ENCODE measurements at places on chromosomes 1 and 21.
A peak's percentile ranks its signal among the peaks of the same experiment; 100 is the strongest.

DNA sequence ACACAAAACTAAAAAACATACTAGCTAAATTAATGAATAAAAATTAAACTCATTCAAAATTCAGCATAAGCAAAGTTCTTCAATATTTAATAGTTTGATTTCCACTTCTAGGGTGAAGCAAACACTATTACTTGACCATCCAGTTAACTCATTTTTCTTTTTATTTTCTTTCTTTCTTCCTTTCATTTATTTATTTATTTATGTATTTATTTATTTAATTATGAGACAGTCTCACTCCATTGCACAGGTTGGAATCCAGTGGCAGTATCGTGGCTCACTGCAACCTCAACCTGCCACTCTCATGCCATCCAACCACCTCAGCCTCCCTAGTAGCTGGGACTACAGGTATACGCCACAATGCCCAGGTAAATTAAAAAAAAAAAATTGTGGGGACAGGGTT lies 2069.5 kb downstream of the NCAM2 start:
- DNase-seq: no peak

GRCh38 chr1:42940851-42941639 lies 17.6 kb downstream of the SLC2A1 start:
- peak; percentile 76 for DNase-seq

- no peak for DNase-seq
Measured at GRCh38 chr1:76547916-76548315, 319.4 kb upstream of the ST6GALNAC5 start.

DNA sequence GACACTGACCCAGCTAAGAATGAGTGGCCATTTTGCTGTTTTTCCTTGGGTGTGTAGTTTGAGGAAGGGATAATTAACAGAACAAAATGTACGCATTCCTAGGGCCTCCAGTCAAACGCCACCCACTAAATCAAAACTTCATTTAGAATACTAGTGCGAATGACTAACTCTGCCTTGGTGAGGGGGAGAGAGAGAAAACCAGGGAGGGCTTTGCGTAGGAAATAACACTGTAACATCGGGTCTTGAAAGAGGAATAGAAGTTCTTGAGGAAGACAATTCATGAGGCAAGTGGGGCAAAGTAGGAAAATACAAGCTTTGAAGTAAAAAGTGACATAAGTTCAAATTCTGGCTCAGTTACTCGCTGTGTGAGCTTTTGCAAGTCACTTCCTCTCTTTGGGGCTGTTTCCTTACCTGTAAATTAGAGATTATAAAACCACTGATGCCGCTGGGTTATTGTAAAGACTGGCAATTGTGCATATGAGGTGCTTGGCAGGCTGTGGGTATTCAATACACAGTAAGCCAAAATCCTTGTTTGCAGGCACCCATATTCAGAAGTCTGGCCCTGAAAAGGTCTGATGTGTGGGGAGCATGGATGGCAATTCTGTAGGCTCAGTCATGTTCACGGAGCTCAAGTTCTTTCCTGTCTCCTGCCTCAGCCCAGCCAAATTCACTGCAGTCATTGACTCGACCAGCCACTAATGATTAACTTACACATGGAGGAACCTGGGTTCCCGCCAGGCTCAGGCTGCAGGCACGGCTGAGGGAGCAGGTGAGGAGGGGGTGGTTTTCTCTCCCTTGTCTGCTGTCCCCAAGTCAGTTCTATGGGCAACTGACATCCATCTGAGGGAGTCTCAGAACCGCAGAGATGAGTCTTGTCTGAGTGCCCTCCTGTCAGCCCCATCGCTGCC lies 140.3 kb upstream of the CSF3R start:
- no peak for DNase-seq

GRCh38 chr1:232428036-232428645 lies 201.8 kb downstream of the SIPA1L2 start:
- DNase-seq: no peak

DNA sequence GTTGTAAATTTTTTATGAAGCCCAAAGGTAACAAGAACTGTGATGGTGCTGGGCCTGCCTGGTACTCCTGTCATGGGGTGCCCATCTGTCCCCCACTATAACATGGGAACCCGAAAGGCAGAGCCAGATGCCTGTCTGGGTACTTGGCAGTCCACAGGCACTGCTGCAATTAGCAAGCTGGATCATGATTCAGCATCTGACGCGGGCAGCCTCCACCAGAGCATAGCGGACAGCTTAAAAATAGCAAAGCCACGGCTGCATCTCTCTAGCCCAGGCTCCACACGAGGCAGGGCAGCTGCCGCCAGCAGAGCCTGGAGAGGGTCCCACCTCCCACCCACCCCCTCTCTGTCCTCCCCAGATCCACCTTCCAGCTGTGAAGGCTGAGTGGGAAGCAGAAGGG lies 22.9 kb downstream of the SUSD4 start:
- no peak for DNase-seq

DNA sequence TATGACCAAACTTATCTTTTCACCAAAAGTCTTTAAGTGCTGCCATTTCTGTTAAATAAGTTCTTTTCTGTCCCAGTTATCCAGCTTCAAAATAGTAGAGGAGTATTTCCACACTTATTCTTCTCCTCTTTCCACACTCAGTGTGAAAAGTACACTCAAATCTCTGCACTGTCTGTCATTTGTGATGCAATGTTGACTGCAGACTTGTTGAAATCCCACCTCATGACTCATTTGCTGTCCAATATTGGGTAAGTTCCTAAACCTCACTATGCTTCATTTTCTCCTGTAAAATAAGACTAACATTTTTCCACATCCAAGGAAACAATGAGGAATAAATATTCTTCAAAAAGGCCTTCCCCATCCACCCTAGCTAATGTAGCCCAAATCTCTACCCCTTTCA lies 17.5 kb downstream of the LRRIQ3 start:
- peak; percentile 12 for DNase-seq

DNA sequence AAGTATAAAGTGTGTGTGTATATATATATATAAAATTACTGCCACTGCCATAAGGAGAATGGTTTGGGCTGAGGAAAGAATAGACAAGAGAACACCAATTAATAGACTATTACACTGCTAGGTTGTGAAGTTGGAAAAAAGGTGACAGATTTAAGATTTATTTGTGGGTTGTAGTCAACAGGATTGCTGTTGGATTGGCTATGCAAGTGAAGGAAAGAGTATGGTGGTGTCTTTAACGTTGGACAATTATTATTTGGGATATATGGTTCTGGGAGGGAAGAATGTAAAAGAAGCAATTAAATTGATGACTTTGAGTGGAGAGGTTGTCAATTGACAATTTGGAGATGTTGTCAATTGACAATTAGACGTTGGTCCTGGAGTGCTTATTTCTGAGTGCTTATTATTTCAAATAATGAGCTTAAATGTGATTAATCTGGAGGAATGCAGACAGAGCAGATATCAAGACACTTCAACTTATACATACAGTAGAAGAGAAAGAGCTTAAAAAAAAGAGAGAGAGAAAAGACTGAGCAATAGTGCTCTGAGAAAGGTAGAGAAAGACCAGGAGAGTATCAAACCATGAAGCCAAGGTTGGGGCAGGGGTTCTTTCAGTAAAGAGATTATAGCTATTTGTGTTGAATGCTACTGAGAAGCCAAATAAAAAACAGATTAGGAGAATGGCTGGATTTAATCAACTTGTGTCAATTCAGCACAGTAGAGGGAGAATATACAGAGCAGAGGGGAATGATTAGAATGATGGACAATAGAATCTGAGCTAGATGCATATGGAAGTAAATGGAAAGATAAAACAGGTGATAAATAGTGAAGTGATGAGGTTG lies 9.7 kb downstream of the PTGS2 start:
- DNase-seq: no peak

DNA sequence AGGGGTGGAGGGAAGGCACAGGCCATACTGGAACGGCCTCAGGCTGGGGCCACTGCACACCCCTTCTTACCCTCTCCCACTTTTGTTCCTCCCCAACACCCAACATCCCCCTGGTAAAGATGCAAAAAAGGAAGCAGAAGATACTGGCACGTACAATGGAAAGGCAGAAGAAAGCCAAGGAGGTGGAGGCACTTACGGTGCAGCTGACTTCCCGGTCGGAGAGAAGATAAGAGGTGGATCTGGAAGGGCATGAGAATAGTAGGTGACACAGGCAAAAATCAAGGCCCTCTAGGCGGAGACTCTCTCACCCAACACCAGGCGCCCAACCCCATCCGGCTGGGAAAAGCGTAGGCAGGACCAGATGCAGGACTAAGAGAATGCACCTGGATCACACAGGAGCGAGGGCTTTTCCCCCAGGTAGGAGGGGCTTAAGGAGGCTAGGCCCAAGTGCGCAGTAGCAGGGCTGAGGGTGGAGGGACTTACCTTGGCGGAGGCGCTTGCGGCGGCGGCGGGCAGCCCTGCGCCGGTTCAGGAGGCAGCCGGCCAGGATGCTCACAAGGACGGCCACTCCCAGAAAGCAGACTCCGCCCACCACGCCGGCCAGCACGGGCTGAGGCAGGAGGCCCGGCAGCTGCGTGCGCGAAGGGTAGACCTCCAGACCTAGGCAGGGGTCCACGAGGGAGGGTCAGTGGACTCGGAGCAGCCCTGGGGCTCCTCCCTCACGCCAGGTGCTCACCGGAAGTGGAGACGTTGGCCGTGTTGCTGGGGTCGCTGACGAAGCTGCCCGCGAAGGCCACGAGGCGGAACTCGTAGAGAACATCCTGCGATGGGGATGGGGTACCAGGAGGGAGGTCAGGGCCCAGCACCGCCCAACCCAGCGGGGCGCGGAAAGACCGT lies 4.1 kb upstream of the TAGLN2 start:
- no peak for DNase-seq

GRCh38 chr1:182608236-182608635 lies 4.0 kb upstream of the RGS16 start:
- no peak for DNase-seq

- no peak for DNase-seq
Measured at GRCh38 chr21:29914326-29914725, 25.5 kb downstream of the GRIK1 start.

DNA sequence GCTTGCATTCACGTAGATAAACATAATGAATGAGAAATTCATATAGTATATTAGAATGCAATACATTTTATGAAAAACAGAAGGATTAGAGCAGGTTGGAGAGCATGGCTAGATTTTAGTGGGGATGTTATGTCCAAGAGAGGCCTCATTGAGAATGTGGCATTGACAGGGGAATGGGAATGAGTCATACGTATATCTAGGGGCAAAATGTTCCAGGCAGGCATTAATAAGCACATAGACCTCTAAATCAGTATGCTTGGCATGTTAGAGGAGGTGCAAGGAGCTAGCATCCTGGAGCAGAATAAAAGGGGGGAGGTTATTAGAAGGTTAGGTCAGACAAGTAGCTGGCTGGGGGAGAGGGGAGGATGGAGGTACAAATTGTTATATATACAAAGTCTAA lies 93.0 kb downstream of the USH2A start:
- DNase-seq: no peak

- DNase-seq: peak; percentile 52
Measured at GRCh38 chr1:88983791-88984559, 8.5 kb downstream of the KYAT3 start.

DNA sequence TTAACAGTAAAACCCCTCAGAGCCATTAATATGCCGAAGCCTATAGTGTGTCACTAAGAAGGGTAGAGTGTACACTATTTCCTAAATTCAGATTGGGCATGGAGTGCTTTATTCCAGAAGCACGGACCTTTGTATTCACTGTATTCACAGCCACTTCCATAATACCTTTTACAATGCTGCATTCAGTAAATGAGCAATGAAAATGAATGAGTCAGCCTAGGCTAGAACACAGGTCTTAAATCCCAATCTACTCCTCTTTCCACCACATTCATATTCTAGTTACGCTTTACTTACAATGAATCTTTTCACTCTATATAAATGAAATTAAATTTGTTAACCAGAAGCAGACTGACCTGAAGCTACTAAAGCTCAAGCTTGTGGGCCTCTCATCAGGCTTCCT lies 13.0 kb upstream of the GORAB start:
- no peak for DNase-seq

DNA sequence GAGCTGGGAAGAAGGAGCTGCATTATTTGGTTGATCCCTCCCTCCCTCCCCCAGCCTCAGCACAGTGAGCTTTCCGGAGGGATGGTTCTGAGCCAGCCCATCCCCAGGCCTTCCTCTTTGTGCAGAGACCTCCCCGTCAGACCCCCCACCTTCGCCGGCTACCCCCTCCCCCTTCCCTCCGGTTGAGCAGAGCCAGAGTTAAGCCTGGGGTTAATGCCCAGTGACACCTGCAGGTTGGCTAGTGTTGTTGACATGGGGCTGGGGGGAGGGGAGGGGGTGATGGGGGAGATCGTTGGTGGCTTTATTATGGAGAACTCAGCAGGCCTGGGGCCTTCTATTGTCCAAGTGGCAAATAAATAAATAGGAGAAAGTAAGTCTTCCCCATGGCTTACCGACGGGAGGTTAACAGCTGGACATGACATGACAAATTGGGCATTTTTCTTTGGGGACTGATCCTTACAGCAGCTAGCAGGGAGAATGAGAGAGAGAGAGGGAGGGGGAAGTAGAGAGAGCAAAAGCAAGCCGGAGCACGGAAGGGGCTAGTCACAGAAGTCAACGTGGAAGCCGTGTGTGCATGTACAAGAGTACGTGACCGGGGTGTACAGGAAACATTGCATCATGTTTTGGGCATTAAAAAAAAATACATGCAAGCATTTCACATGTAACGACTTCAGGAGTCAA lies 131.1 kb downstream of the TMEM53 start:
- no peak for DNase-seq

DNA sequence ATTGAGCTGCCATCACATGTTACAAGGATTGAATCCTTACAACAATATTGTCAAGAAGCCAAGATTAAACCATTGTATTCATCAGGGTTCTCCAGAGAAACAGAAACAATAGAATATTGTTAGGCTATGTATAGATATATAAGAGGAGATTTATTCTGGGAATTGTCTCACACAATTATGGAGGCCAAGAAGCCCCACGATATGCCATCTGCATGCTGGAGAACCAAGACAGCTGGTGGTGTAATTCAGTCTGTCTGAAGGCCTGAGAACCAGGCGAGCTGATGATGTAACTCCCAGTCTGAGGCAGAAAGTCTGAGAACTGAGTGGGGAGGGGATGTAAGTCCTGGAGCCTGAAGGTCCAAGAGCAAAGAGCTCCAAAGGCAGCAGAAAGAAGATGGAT lies 14.5 kb upstream of the TTF2 start:
- no peak for DNase-seq

GRCh38 chr1:18411321-18411720 lies 69.4 kb upstream of the KLHDC7A start:
- no peak for DNase-seq

GRCh38 chr1:162976628-162977027 lies 92.5 kb upstream of the RGS4 start:
- DNase-seq: no peak
